CD4-positive, alpha-beta T cell treated with Interleukin-4 for 4 hours (primary cell): ENCODE measurements at places on chromosomes 5 and 9.

DNA sequence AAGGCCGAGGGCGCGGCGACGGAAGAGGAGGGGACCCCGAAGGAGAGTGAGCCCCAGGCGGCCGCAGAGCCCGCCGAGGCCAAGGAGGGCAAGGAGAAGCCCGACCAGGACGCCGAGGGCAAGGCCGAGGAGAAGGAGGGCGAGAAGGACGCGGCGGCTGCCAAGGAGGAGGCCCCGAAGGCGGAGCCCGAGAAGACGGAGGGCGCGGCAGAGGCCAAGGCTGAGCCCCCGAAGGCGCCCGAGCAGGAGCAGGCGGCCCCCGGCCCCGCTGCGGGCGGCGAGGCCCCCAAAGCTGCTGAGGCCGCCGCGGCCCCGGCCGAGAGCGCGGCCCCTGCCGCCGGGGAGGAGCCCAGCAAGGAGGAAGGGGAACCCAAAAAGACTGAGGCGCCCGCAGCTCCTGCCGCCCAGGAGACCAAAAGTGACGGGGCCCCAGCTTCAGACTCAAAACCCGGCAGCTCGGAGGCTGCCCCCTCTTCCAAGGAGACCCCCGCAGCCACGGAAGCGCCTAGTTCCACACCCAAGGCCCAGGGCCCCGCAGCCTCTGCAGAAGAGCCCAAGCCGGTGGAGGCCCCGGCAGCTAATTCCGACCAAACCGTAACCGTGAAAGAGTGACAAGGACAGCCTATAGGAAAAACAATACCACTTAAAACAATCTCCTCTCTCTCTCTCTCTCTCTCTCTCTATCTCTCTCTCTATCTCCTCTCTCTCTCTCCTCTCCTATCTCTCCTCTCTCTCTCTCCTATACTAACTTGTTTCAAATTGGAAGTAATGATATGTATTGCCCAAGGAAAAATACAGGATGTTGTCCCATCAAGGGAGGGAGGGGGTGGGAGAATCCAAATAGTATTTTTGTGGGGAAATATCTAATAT is 58.1 kb downstream of the BASP1 start:
- DNase-seq, result no peak

DNA sequence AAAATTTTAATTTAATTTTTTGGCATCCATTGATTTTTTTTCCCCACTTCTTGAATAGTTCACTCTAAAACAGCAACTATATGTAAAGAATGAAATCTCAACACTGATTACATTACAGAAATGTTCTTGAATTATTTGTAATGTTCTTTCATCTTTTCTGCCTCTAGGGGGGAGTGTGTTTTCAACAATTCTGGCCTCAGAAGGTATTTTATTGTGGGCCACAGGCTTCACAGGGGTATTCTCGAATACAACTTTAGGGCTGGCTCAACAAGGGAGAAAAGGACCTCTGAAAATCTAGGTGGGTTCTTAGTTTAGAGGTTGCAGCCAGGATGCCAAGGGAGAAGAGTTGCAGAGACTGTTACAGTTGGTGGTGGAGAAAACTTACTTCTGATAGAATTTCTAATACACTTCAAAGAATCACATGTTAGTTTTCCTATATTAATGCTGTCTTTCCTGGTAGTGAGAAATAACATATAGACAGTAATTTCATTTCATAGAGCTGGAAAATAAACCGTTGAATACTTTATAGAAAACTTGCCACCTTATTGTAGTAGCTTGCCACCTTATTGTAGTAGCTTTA is 3.6 kb upstream of the NPR3 start:
- DNase-seq, result no peak

DNA sequence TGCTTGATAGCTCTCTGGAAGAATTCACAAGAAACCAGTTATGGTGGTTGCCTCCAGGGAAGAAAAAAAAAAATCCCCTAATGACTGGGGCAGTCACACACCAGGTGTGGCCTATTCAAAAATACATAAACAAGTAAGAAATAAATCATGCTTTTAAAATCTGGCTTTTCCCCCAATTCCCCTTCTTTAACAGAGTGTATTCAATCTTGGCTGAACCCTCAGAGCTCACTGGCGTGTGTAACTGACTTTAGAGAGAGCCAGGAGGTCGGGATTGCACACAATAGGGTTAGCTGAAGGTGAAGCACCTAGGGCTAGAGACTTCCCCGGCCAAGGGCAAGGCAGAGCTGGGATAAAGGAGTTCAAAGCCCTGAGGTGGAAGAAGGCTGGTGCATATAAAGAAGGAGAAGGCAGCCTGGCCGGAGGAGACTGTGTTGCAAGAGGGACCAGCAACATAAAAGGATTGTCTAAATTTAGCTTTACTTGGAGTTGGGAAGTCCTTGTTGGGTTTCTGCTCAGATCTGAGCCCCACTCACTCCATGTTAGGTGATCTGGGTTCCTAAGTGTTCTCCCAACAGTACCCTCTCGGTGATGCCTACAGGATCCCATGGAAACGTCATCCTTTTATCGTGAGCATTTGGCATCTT is 19.7 kb downstream of the FNBP1 start:
- peak; percentile 85 for DNase-seq

GRCh38 chr5:132898094-132898493 is 24.6 kb downstream of the LEAP2 start:
- no peak for DNase-seq

- no peak for DNase-seq
These were observed 356.8 kb downstream of the SPOCK1 start for GRCh38 chr5:137142346-137142745.

DNA sequence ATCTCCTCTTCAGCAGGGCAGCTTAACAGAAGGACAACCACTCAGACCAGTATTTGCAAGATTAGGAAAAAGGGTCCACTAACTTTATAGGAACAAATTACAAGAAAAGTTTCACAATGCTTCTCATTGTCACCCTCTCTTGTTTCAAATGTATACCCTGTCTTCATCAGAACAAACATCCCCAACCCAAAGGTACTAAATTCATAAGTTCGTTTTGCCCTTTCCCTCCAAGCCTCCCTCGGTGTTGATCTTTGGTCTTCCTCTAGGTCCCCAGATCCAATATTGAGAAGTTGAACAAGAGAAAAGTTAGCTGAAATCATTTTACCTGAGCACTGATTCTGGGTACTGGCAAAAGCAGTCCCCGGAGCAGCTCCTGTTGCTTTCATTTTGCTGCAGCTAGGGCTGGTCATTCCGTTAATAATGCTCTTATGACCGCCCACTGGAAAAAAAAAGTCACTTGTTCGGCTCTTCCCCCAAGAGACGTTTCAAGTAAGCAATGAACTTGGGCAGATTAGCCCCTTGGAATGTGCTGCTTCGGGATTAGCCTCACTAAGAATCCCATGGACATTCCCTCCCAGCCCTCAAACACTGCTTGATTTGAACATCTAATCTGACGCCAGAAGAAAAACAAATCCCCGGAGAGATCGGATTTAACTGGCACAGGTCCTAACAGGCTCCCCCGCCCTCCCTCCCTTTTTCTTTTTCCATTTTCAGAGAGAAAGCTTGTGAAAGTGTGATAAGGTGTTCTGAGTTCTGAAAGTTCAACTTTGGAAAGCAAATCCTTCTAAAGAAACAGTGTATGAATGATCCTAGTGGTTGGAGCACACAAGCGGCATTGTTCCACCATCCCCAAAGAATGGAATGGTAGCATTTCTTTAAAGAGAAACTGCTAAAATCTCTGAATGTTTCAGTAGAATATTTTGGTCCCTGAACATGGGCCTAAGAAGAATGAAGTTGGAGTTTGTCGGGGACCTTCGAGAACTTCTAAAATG is 252.5 kb downstream of the TRPM3 start:
- DNase-seq, result no peak

DNA sequence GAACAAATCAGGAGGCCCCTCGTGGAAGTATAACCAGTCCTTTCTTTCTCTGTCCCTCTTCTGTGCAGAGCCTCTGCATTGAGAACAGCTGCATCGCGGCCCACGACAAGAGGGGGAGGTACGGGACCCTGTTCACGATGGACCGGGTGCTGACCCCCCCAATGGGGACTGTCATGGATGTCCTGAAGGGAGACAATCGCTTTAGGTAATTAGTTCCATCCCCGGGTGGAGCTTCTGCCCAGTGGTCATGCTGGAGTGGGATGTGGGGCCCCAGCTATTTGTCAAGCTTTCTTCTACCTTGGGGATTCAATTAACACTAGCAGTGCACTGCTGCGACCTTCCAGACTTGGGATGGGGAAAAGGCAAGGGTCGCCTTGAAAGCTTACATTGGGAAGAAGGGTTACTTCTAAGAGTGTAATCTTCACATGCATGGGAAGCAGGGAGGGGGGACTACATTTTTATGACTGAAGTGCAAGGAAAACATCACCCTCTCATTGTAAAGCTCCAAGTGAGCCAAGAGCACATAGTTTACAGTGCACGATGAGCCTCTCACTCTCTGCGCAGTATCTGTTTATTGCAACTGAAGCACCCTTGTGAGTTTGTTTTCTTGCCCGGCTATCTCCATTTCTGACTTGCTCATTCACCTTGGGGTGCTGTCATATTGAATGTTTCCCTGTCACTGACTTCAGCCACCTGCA is 27.0 kb downstream of the TGFBI start:
- no peak for DNase-seq

- DNase-seq, result no peak
These were observed 6.9 kb upstream of the AKNA start for GRCh38 chr9:114394523-114395333.

- DNase-seq, result no peak
These were observed 67.0 kb downstream of the HAPLN1 start for GRCh38 chr5:83653669-83654068.

DNA sequence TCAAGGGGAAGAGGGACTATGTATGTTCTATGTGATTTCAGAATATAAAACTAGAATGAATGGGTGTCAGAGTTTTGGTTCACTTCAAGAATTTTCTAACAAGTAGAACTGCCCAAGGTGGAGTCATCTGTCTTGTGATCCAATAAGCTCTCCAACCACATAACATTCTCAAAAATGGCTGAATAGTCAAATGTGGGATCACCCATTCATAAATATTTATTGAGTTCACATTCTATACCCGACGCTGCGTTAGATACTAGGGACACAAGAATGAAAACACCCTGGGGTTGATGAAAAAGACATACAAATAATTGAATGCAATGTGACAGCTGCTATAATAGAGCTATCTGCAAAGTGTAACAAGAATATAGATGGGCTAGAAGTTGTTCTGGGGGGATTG is 35.3 kb upstream of the TRAF1 start:
- DNase-seq, result no peak

GRCh38 chr5:132055808-132056609 is 4.4 kb upstream of the IL3 start:
- peak; percentile 46 for DNase-seq

DNA sequence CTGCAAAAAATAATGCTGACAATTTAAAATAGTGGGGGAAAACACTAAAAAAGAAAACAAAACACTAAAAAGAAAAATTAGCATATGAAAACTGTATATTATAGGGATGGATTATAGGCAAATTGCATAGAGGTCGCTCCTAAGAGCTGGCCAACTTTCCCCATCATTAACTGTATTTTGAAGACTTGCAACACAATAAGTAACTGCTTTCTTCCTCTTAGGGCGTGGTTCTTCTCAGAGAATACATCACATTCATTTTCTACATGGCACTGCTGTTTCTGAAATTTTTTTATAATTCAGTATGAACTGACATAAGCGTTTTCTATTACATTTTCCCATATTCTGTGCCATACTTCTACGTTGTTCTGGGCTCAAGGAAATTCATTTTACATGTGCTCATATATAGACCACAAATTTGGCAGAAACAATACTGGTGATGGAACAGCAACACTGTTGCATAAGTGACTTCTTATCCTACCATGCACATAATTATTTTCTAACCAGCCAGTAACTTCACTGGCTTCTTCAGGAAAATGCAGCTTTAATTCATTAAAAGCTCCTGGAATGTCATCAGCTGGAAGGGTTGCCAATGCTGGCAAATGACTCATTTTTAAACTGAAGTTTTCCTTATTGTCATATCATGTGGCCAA is 171.2 kb upstream of the DMAC1 start:
- no peak for DNase-seq

- DNase-seq, result peak; percentile 8
These were observed 148.8 kb downstream of the MEF2C start for GRCh38 chr5:88734191-88734640.

DNA sequence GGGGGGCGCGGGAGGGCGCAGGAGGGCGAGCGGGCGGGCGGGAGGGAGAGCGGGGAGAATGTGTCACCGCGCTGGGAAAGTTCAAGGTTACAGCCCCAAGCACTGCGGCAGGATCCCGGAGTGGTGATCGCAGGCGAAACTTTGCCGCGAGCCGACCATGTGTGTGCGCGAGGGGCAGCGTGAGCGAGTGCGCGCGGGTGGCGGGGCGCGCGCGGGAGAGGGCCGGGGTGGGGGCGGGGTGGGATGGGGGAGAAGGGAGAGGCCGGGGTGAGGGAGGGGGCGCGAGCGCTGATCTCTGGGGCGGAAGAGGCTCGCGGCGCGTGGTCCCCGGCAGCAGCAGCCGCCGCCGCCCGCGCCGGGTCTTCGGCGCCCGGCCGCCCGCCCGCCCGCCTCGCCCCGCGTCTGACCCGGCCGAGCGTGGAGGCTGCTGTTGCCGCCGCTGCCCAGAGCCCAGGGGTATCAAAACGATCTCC is at the start of gene NFIB:
Gene NFIB (minus strand): TSS at position 191 of the 473 bp plus-strand sequence. CDS start 630 bp downstream, outside the sequence.
- no peak for DNase-seq

DNA sequence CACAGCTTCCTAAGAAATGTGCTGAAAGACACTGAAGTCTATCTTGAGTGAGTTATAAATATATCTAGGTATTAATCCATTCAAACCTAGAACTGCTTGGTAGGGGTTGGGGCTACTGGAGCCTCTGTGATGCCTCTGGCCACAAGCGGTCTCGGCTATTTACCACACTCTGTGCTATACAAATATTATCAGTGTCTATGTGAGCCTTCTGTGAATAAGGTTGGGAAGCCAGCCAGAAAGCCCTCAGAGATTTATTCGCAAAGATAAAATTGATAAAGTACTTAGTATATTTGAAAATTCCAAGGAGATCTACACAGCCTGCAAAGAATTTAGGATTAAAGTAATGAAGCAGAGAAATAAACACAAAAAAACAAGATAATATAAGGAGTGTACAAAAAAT is 41.4 kb downstream of the LIFR start:
- DNase-seq, result no peak
